Stimulated activated CD8-positive, alpha-beta memory T cell treated with anti-CD3 and anti-CD28 coated beads, Interleukin-15, amount 100 ng/mL, for 48 hours (primary cell): ENCODE measurements at places on chromosomes 11 and 22.

DNA sequence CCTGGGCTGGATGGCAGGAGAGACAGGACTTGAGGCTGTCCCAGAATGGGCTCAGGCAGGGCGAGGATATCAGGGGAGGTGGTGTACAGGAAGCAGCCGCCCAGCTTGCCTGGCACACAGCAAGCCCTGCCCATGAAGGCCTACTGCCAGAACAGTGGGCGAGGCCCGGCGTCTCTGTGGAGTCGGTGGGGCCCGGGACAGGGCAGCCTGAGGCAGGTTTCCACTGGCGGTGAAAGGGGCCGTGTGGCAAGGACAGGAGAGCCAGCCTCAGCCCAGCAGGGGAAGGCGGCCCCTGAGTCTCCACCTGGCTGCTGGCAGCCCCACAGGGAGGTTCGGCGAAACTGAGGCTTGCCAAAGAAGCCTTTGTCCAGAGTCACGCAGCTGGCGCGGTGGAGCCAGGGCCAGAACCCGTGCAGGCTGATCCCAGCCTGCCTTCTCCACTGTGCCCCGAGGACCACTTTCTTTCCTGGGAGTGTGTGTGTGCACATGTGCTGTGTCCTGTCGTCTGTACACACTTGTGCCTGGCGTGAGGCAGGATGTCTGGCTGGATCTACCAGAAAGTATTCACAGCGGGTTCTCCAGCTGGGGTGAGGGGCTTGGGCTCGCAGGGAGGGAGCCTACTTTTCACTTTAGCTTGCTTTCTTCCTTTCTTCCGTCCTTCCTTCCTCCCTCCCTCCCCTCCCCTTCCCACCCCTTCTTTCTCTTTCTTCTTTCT, 1.2 kb downstream of the TSPO start:
- peak; percentile 40 for DNase-seq

DNA sequence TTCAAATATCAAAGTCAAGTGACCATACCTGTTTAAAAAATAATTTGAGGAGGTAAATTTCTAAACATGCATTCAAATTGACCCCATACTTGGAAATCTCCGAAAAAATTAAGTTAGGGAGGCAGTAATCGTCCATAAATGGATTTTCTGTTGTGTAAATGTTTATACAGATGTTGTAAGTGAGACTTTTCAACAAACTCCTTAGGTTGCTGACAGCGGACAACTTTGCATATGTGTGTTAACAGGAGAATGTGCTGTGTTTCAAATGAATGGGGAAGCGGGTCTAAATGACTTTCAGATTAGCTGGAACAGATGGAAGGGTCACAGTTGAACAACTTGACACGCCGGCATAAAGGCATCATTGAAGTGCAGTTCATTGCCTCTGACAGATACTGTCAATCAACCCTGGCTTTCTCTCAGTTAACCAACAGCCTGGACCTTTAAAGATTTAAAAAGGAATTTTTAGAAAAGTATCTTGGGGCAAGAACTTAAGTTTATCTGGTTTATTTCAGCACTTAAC, 98.2 kb upstream of the DBX1 start:
- no peak for DNase-seq

DNA sequence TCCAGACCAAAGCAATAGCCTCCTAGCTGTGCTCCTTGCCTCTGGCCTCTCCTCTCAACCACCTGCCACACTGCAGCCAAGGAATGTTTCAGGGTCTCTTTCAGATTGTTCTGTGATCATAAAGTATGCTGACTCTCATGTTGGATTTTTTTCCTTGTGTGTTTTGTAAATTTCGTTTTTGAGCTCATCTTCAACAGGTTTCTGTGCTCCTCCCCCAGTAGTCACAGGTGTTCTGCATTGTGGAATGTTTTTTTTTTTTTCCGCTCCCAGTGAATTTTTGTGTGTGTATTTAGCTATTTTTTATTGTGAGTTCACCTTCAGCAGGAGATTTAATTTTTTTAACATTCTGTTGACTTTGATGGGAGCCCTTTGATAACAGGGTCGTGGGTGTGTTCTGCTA, 153.7 kb downstream of the MYO18B start:
- DNase-seq = no peak

DNA sequence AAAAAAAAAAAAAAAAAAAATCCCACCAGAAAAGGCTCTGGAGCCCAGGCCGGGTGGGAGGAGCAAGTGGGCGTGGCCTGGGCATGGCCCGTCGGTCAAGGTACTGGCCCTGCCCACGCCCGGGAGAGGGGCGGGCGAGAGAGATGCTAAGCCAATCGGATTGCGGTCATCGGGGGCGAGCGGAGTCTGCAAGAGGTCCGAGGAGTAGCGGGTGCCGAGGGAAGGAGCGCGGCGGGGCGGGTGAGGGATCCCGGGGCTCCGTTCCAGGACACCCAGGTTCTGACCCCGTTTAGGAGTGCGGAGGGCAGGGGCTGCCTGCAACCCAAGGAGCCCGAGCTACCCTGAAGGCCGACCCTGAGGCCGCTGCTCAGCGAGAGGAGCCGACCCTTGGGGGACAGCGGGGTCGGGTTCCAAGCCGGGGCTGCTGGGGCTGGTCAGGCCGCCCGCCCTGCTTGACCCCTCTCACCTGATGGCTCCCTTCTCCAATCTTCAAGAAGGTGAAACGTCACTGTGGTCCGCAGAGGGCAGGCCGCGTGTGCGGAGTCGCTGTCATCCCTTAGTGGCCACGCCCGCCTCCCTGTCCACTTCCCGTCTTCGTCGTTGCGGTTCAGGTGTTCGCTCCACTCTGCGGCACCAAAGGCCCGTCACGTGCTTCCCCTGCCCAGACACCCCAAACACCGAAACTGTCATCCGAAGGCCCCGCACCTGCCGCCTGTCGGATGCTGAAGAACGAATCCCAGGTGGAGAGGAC, 11.1 kb upstream of the TAB1 start:
- peak; percentile 72 for DNase-seq

GRCh38 chr11:15711311-15711710, 596.6 kb downstream of the INSC start:
- no peak for DNase-seq
